Activated CD4-positive, alpha-beta T cell treated with anti-CD3 and anti-CD28 coated beads, Interleukin-2, amount 10 ng/mL, durations not matched to agents 7 days and 5 days (primary cell): ENCODE measurements at places on chromosomes 3 and 15. TPM values are rescaled to one million over a fixed set of nuclear protein-coding genes. Genes with fewer than 3 reads are reported as not detected.

GRCh38 chr15:35973029-35973428 lies 427.1 kb upstream of the DPH6 start:
- DNase-seq: no peak

Gene CLN6
- total RNA-seq: 57.6 TPM

Gene IL20RB
- total RNA-seq: 1.2 TPM

- DNase-seq: no peak
Measured at GRCh38 chr15:72042865-72043264, 75.1 kb downstream of the MYO9A start.

Gene GPR149
- not detected for total RNA-seq

Gene HHLA2
- total RNA-seq: 1.4 TPM

Gene HRH1
- total RNA-seq: 0.25 TPM

DNA sequence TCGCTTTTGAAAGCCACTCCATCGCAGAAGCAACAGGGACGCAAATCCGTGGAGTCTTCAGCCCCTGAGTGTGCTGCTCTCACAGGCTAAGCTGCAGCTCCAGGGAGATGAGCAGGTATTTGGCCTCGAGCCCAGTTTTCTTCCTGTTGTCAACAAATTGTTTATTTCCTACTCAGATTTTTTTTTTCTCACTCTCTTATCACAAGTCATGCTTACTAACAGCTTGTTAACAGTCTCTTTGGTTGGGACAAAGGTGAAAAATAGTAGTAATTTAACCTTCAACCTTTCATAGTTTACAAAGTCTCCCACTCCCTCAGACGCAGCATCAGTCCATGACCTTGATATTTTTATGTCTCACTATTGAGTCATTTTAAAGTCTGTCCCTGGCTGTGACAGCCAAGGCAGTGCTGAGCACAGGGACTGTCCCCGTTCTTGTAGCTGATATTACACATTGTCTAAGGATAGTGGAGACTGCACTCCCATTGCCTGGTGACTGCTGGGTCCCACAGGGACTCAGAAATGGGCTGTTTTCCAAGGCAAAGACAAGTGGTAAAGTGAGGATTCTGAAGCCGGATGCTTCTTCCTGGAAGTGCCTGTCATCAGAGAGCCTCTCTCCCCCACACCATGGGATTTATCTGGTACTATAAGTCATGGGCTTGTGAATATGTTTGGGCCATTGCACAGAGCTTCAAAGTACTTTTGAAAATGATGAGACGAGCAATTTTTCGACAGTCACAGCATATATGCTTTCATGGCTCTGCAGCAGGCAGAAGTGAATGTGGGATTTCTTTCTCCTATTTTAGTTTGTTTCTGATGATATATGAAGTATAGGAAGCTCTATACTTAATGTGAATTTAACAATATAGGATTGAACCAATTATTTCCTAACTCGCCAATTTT lies 59.8 kb upstream of the UNC13C start:
- DNase-seq: no peak
